ENCODE measurements at places on chromosomes 7 and 10.

DNA sequence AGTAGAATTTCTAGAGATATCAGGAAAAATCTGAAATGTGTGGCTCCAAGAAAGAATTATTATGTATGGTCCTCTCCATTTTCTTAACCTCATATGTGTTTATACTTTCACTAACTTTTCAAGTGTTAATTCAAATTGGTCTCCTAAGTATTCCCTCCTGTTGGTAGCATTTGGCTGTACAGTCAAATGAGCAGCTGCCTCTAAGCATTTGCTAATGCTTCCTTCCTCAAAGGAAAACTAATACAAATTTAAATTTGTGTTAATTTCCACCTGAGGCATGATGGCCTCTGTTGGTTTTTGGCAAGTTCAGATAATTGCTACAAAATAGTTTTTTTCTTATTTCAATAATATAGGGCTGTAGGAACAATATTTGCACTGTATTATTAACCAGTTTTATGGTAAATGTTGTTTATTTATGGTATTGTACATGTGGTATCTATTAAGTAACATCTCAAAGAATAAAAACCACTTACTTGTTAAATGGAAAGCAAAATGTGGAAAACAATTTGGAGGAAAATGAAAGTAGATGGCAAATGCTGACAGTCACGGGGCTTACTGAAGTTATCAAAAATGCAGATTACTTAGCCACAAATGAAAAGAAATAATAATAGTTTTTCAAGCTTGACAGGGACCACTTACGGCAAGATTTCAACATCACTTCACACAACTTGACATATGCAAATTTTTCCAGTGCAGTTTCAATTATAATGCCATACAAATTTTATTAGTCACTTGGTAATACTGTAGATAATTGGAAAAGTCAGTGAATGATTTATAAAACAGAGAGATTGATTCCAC is 299.3 kb upstream of the MEOX2 start:
- DNase-seq, result no peak

DNA sequence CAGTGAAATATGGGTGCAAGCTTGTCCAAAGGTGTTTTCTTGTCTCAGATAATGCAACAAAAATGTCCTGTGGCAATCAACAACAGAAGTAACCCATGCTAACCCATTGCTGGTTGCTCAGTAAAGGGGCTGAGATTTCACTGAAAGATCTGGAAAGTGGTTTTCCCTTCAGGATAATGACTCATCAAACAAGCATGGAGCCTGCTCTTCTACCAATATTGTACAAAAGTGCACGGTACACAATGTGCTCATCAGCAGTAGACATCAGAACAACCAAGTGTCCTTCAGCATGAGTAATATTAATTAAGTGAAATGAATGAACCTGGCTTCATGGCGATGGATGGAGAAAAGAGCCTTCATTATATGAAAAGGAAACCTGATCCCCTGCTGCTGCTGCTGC is 287.1 kb upstream of the NEBL start:
- DNase-seq, result peak; percentile 95

DNA sequence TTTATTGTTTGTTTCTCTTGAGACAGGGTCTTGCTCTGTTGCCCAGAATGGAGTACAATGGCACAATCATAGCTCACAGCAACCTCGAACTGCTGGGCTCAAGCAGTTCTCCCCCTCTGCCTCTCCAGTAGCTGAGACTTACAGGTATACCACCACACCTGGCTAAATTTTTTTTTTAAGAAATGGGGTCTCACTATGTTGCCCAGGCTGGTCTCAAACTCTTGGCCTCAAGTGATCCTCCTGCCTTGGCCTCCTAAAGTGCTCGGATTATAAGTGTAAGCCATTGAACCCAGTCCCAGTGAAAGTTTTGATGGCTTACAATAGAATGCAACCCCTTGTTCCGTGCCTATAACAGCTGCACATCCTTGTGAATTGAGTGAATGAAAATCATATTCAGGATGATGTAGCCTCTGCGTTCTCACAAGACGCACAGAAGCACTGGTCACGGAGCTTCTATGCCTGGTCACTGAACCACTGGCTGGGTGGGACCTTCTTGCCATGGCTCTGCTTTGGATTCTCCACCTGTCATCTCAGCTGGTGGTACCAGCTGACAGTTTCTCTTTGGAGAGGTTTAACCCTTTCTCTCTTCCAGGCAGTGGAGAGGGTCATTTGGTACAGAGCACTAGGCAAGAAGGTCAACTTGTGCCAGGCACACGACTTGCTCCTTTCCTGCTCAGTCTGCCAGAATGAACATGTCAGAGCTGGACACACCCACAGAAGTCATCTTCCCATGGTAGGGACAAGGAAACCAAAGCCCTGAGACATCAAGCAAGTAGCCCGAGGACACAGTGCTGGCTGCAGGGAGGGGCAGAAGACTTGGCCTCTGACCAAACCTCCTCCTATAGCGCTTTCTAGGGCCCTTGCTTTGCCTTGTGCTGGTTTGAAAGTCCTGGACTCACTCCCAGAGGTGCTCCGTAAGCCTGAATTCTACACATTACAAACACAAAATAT is 89.6 kb downstream of the ATXN7L1 start:
- DNase-seq, result no peak

DNA sequence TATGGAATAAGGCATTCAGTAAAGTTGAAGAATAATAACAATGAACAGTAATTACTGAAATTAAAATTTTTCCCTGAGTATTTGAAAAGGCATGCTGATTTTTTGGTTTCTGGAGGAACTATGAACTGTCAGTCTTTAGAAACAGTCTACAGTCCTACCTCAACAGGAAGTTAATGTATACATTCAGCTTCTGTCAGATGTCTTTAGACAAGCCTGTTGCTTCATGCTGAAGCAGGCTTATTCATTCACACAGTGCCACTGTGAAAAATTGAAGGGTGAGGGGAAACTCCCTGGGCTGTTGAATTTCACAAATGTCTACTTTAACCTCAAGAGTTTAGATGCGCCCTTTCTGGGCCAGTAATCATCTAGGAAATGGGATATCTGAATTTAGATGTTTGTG is 3.5 kb downstream of the NRF1 start:
- peak; percentile 21 for DNase-seq

GRCh38 chr10:72756674-72757385 is 64.9 kb downstream of the MCU start:
- no peak for DNase-seq

GRCh38 chr10:129760416-129760815 is 203.7 kb downstream of the EBF3 start:
- no peak for DNase-seq

GRCh38 chr7:130736298-130736900 is 2.4 kb upstream of the KLF14 start:
- DNase-seq, result no peak

DNA sequence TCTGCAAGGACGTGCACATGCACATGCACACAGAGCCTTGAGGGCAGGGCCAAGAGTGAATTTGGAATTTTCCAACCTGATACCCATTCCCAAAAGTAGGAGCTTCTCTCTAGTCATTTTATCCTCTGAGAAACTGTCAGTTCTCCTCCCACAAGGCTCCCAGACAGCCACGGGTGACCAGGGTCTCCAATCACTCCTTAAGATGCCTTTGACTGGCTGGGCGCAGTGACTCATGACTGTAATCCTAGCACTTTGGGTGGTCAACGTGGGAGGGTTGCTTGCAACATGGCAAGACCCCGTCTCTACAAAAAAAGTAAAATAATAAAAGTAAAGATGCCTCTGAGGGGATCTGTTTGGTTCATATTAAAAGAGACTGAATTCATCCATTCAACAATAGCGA is 13.2 kb downstream of the SCD start:
- no peak for DNase-seq

- peak; percentile 70 for DNase-seq
These were observed 83.0 kb downstream of the PARD3 start for GRCh38 chr10:34731885-34732701.

All from fibroblast of mammary gland (primary cell).